ENCODE measurements at places on chromosomes 2 and 18. TPM values are rescaled to one million over a fixed set of nuclear protein-coding genes. Genes with fewer than 3 reads are reported as not detected.

The SRD5A2 gene
- total RNA-seq, result not detected

The TDRD15 gene
- not detected for total RNA-seq

DNA sequence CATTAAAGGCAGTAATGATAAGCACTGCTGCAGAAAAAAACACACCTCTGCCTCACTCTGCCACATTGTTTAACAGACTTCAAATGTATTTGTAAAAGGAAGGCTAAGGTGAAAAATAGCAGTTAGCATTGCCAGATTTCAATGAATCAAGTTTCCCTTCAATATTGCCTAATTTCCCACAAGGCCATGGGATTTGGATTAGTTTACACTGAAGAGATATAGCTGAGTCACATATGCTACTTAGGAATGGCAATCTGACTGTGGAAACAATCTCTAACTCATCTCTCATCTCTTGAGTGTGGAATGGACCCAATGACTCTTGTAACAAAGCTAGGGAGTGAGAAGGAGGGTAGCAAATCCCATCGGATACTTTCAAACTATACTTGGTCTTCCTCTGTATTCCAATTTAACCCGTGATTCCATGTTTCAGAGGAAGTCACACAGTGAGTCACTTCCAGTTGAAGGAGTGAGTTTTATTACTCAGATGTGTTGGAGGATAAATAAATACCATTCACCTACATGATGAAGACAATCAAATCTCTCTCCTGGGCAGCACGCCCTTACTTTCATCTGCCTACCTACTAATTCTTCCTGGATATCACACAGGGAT lies 5.1 kb downstream of the B4GALT6 start:
- DNase-seq, result no peak

DNA sequence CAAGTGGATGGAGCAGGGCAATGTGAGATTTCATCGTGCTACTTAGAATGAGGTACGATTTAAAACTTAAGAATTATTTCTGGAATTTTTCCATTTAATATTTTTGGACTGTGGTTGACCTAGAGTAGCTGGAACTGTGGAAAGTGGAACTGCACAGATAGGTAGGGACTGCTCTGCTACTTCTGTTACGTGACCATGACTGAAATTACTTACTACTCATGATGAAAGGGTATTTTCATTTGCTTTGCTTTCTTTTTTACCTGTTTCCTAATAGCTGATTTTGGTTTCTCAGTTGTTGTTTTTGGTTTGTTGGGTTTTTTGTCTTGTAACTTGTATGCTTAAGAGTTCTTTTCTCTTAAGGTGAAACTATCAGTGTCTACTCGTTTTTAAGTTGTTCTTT lies 11.4 kb downstream of the UBE2E3 start:
- no peak for DNase-seq

DNA sequence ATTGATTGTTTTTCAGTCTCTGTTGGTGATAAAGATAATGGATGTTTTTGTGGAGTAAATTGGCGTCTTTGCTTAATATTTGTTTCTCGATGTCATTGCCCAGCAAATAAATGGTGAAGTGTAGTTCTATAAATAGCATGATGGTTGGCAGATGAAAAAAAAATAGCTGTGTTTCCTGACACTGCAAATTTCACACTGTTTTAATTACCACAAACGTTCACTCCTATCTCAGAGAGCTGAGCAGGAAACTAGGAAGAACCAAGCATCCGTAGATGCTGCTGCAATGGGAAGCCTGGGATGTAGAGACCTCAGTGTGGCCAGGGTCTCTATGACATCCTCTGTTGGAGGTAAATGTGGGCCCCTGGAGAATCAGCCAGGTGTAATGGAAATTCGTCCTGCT lies 183.2 kb downstream of the CYRIA start:
- DNase-seq, result no peak

DNA sequence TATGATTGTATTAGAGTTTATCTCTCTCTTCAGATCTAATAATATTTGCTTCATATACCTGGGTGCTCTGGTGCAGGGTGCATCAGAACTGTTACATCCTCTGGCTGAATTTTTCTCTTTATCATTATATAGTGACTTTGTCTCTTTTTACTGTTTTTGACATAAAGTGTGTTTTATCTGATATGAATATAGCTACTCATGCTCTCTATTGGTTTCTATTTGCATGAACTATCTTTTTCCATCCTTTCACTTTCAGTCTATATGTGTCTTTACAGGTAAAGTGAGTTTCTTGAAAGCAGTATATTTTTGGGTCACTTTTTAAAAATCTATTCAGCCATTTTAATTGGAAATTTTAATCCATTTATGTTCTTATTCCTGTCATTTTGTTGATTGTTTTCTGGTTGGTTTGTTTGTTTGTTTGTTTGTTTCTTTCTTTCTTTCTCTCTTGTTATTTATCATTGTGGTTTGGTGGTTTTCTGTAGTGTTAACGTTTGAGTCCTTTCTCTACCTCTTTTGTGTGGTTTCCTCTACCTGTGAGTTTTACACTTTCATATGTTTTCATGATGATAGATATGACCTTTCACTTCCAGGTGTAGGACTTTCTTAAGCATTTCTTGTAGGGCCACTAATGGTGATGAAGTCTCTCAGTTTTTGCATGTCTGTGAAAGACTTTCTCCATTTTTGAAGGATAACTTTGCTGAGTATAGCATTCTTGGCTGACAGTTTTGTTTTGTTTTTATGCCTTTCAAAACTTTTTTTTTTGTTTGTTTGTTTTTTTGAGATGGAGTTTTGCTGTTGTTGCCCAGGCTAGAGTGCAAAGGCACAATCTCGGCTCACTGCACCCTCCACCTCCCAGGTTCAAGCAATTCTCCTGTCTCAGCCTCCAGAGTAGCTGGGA lies 54.9 kb downstream of the CCNT2 start:
- DNase-seq, result no peak

DNA sequence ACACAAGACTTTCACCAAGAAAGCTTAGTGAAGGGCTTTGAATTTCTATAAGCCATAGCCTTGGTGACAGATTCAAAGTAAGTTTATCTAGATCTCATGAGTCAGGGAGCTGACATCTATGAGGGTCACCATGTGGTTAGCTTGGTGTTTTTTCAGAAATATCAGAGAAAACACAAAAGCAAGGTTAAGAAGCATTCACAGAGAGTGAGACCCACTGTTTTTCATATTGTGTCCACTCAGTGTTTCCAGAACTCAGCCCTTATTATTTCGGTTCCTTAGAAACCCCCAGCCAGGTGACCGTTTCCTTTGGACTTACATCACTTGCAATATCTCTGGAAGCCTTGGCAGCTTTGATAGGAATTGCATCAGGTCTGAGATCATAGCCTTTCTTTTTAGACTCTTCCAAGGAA lies 76.6 kb downstream of the NEB start:
- no peak for DNase-seq

The PXDN gene
- total RNA-seq, result not detected

GRCh38 chr2:150873396-150873772 lies 385.9 kb upstream of the RND3 start:
- DNase-seq, result no peak

DNA sequence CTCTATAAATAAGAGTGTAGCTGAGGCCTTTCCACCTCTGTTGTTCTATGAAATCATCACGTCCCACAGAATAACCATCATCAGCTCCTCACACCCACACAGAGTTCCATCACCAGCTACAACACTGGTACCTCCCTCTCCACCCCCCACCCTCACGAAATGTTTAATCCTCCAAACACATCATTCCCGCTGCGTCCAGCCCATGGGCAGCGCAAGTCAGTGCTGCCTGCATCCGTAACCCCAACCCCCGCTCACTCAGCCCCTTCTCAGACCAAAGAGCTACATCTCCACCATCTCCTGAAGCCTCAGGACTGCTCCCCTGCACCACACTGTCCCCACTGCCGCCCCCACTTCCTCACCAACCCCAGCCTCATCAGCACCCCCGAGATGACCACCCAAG lies 19.4 kb downstream of the DNMT3A start:
- no peak for DNase-seq

DNA sequence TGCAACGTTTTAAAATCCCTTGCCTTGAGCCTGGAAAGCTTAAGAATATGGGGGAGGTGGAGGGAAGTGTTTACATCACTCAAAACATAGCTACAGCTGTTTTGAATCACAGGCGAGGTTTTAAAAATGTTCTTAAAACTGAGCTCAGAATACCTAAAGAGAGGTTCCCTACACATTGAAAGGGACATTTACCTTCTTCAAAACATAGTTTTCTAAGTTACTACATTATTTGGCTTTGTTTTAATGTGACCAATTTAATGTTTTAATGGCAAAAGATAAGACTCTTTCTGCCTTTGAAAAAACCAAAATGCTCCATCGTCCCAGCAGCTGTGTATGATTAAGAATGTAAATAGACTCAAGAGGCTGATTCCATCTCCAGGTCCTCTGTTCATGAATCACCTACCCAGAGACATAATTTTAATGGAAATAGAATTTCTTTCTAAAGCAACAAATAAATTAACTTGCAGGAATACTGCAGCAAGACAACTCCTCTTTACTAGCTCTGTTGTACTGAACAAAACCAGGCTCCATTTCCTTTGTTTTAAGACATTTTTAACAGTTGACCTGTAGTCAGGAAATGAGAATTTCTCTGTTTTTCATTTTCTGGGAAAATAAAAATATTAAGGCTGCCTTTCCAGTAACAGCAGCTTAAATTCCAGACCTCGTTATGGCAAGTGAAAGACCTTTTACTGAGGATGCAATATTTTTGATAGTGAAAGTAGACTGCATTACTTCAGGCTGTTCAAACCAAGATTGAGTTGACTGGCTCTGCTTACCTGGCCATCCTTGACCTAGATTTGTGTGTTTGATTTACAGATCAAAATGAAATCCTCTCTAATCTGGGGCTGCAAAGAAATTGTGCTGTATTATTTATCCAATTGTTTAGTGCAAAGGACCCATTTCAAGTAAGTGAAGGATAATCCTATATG lies 33.7 kb upstream of the WDR75 start:
- no peak for DNase-seq

The SPATA3 gene
- 0.35 TPM for total RNA-seq

DNA sequence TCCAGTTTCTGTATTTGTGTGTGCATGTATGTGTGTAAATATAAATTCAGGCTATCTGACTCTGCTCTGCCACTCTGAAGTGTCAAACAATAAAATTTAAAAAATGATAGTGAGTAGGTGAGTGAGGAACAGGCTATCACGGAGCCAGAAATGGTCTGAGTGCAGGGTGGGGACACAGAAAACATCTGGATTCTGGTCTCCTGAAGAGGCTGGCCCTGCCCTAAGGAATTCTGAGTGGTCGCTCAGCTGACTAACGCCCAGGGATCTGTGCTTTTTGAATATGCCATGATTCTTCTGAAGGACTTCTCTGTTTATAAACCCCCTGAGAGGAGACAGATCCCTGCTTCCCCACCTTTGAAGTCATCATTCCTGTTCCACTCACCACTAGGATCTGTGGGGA lies 353.9 kb upstream of the GYPC start:
- DNase-seq, result no peak

Measured in activated CD4-positive, alpha-beta memory T cell treated with anti-CD3 and anti-CD28 coated beads, Interleukin-2, amount 10 ng/mL, durations not matched to agents 7 days and 5 days (primary cell).